Posterior vena cava (tissue), 2 donors: ENCODE measurements at places on chromosomes 3 and 15.
A peak's percentile ranks its signal among the peaks of the same experiment; 100 is the strongest.

- DNase-seq, result no peak
Observed at GRCh38 chr3:45861043-45861719, 19.3 kb upstream of the LZTFL1 start.

DNA sequence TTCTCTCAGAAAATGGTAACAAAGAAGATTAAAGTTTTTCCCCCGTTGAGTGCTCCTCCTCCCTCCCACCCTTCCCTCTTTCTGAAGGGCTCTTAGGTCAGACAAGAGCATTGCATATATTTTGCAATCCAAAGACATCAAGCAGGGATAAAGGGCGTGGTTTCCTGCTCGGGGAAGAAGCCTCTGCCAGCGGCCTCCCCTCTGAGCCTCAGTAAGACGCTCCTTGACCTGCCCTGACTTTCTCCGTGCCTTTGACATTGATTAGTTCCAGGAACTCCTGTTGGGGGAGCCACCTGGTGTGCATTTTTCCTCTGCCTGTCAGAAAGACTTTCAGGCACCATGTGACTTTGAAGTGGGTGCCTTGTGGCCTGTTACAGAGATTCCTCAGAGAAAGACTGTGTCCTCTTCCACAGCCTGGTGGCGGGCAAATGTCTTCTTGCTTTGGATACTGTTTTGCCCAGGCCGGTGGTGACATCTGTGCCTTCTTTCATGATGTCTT, 87.2 kb upstream of the TBL1XR1 start:
- no peak for DNase-seq

GRCh38 chr3:28053759-28054158, 187.7 kb upstream of the CMC1 start:
- no peak for DNase-seq

DNA sequence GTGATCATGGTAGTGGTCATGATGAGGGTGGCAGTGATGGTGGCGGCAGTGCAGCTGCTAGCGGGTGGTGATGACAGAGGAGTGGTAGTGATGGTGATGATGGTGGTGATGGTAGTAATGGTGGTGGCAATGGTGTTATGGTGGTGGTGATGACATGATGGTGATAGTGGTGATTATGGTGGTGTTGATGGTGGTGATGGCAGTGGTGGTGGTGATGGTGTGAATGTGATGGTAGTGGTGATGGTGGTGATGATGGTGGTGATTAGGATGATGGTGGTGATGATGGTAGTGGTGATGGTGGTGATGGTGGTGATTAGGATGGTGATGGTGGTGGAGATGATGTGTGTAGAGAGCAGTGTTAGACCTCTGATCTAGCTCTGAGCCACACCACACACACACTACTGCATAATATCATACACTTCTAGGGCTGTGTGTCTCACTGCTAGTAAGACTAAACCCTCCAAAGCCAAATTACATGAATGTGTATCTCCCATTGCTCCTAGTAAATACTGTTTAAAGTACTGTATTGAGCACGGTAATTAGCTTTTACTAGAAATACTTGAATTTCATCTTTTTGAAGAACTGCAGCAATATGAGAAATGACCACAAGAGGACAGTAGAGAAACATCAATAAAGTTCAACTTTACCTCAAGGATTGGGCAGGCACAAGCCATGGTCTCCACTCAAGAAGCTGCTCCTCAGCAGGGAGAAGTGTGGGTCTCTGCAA, 28.8 kb downstream of the TMED3 start:
- no peak for DNase-seq

- DNase-seq, result no peak
Observed at GRCh38 chr3:147119989-147120388, 286.4 kb downstream of the ZIC4 start.

DNA sequence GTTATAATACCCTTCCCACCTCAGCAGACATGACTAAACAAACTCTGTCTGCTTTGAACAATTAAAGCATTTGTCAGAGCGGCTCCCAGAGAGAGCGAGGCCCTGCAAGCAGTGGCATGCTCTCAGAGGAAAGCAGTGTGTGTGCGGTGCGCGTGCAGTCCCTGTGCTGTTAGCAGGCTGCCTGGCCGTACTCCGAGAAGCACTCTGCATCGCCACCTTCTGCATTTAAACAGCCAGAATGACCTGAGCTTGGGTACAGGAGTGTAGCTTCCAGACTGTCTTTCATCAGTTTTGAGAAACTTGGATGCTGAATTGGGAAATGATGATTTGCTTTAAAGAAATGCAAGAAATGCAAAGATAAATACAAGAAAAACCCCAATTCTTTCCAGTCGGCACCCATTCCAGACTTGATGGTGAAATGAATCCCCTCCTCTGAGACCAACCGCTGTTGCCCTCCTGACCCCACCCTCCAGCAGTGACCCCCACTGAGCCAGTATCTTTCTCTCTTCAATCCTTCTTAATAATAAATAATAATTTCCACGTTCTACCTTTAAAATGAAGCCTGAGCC, 113.5 kb downstream of the VGLL4 start:
- DNase-seq, result peak; percentile 90

DNA sequence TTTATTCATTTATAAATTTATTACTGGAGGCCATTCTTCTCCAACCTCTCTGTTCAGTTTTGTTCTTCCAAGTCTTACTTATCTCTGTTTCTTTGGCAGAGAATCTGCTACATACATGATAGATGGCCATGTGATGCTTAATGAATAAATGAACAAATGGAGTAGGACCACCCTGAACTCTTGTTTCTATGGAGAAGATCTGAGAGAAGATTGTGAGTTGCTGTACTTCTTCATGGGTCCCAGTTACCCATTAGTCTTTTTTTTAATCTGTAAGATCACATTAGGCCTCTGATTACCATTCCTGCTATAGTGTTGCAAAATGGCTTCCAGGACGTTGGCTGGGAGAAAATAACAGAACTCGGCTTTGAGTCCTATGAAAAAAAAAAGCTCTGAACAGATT, 191.9 kb upstream of the SYNPR start:
- no peak for DNase-seq

GRCh38 chr3:111143-112069, 85.2 kb upstream of the CHL1 start:
- no peak for DNase-seq

DNA sequence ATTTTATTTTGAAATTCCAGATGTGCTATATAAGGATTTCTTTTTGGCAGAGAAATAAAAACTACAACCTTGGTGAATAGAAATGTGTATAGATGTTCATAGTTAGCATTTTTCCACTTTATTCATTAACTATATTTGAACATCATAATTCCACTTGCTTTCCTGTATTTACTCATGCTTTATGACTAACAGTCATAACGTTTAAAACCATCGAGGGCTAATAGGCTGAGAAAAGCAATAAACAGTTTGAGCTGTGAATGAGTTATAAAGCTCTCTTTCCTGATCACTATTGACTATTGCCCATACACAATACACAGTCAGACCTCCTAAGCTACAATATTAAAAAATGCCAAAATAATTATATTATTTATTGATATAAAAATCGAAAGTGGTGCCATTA, 502.1 kb upstream of the RASGRP1 start:
- no peak for DNase-seq

- DNase-seq, result no peak
Observed at GRCh38 chr3:98772022-98772421, 8.9 kb downstream of the ST3GAL6 start.

- no peak for DNase-seq
Observed at GRCh38 chr3:64011685-64012084, 11.6 kb downstream of the PSMD6 start.

GRCh38 chr15:63063164-63063756, 20.7 kb downstream of the TPM1 start:
- DNase-seq, result no peak

- no peak for DNase-seq
Observed at GRCh38 chr3:144107923-144108322, 136.3 kb downstream of the DIPK2A start.

GRCh38 chr15:59059076-59059597, 45.8 kb upstream of the CCNB2 start:
- no peak for DNase-seq

DNA sequence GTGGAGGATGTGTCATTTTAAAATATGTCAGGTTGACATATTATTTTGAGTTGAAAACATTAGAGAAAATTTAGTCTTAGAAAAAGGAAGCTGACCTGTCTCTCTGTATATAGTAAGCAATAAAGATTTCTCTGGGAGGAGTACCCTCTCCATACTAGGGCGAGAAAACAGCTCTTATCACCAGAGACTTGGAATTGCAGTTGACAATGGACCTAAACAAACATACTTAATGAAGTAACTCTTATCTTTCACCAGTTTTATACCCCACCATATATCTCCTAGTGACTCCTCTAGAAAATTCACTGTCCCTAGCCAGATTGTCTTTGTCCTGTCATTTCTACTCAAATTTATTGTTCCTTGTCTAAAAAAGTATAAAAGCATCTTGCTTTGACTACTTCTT, 7.2 kb upstream of the GATM start:
- no peak for DNase-seq

DNA sequence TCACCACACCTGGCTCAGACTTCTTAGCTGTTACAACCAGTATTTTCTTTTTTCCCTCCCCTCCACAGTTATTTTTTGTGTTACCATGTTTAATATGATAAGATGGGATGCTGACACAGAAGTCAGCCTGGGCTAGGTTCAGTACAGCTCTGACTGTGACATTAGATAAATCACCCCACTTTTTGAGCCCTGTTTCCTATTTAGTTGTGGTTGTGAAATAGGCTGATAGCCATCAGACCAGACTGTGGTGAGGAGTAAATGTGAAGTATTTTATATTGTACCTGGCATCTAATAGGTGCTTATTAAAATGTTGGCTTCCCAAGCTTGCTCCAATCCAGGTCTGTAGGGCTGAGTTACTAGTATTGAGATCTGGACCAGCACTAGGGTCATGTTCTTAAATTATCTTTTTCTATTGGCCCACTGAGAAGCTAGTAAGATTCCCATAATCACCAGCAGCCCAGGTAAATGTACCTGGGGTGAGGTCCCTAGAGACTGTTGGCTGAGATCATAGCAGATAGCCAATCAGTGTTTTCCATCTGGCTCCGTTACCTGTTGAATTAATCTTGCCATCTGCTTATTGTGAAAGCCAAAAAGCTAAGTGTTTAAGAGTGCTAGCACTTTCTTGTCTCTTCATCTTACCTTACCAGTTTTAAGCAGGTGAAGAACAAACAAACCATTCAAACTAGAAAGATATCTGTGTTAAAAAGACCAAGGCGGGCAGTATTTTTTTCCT, 61.0 kb downstream of the CCK start:
- DNase-seq, result no peak

GRCh38 chr3:34300621-34301020, 502.2 kb downstream of the PDCD6IP start:
- DNase-seq, result no peak

GRCh38 chr3:170488802-170489201, 70.1 kb downstream of the CLDN11 start:
- no peak for DNase-seq

- no peak for DNase-seq
Observed at GRCh38 chr15:65580287-65580686, 30.6 kb downstream of the INTS14 start.

DNA sequence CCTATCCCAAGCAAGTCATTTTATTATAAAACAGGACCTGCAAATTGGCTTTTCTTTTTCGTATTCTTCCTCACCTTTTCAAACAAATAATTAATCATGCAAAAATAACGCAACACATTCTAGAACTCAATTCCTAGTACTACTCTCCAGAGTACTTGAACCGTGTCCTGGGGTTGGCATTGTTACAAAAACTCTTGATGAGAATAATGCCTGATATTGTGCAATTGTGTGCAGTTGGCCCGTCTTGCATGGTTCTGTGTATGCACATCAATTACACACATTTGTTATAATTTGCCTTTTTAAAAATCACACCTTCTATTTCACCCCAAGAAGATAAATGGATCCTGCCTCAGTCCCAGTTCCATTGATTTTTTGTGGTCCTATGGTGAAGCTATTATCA, 205.4 kb downstream of the EPHB1 start:
- DNase-seq, result no peak

GRCh38 chr3:158742871-158743663, 10.8 kb upstream of the RARRES1 start:
- DNase-seq, result no peak

- no peak for DNase-seq
Observed at GRCh38 chr3:168707900-168708299, 612.2 kb upstream of the GOLIM4 start.

- DNase-seq, result no peak
Observed at GRCh38 chr3:177807150-177807875, 610.0 kb upstream of the TBL1XR1 start.

DNA sequence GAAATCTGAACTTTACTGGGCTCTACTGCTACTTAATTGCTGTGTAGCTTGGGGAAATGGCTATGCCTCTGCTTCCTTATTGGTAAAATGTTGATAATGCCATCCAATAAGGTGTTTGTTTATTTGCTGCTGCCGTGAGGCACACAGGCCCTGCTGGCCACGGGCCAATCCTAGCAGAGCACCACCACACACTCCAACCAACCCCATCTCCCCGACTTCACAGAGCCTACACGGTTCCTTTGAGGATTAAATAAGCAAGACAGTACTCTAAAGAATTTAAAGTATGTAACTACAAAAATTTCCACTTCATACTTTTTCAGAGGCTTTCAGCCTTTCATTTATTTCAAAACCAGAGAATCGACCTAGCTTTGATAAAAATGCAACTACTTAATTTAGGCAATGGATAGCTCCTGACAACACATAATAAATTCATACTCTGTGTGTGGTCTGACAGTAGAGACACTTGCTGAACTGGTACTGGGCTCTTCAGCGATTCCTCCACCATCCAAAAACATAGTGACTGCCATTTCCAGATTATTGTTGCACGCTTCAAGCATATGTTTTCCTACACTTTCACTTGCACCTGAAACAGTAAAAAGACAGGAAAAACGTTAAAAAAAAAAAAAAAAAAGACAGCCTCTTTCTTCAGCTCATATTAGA, 25.3 kb downstream of the UBXN7 start:
- no peak for DNase-seq

DNA sequence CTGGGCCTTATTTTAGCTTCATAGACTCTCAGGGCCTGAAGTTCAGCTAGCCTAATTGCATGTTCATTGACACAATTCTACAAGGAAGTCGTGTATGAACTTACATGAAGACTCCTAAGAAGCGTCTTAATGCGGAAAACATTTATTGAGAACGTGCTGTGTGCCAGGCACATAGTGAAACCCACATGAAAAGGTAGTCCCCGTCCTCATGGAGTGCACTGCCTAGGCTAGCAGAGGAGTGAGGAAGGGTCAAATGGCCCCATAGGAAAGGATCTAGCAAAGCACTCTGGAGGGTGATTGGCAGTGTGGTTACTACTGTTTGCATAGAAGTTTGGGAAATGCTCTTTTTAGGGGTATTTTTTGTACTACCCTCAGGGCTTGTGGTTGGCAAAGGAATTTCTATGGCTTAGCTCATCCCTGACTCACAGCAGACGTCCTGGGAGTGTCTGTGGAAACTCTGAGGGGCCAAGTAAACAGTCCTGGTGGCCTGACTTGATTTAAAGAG, 854 bp upstream of the NPTN start:
- DNase-seq, result no peak

DNA sequence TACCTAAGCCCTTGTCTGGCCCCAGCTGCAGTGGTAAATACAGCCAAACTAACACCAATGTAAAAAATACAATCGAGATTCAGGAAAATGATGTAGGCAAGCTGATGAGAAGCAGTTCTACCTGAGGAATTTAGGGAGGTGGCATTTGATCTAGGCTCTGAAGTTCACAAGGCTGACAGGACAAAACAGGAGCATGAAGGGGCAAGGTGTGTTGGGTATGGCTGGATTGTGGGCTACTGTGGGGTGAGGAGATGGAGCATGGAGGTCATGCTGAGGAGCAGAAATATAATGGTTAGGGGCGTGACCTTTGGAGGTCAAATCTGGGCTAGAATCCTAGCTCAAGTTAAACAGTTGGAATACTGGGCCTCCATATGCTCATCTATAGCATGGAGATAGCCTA, 6.5 kb downstream of the NDUFB4 start:
- no peak for DNase-seq

GRCh38 chr3:151918253-151919029, 45.0 kb downstream of the SUCNR1 start:
- no peak for DNase-seq
